ENCODE measurements at places on chromosomes 2 and 18.

DNA sequence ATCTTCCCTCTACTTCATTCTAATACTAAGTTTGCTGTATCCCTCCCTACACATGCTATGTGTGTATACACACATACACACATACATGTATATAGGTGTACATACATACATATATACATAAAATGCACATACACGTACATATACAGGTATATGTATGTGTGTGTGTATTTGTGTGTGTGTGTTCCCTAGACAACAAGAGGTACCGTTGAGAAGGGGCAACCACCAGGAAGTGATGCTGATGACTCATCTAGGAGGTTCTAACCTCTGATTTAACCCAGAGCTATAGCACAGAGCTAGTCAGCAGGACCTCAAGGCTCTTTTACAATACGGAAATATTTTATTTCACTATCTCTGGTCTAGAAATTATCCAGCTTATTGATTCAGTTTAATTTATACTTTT lies 139.2 kb downstream of the LAMA3 start:
- no peak for DNase-seq

DNA sequence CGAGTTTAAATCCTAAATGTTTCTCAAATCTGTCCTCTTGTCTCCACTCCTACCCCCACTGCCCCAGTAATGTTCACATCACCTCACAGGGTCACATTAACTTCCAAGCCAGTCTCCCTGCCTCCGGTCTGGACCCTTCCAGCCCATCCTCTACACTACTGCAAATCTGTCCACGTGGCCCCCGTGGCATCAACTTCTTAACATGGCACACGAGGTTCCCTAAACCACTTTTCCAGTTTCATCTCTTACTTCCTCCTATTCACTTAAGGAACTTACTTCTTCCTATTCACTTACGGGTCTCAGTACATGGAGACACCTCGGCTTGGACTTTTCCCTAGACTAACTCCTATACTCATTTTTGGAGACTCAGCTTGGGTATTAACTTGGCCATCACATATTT lies 27.0 kb downstream of the MRPL33 start:
- DNase-seq, result no peak

DNA sequence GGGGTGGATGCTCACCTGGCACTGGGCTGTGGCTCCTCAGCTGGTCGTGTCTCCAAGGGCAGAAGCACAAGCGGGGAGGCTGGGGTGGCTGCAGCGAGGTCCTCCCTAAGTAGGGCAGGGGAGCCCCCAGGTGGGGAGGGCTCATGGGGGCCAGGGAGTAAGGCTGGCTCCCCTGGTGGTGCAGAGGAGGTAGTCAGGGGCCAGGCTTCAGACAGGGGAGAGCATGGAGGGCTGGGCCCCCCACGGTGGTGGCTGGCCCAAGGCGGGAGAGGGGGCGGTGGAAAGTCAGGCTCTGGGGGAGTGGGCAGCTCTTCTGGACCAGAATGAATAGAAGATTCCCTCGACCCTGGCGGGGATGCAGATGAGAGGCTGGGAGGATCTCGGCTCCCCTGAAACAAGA lies 8.1 kb upstream of the SFXN5 start:
- DNase-seq, result no peak

DNA sequence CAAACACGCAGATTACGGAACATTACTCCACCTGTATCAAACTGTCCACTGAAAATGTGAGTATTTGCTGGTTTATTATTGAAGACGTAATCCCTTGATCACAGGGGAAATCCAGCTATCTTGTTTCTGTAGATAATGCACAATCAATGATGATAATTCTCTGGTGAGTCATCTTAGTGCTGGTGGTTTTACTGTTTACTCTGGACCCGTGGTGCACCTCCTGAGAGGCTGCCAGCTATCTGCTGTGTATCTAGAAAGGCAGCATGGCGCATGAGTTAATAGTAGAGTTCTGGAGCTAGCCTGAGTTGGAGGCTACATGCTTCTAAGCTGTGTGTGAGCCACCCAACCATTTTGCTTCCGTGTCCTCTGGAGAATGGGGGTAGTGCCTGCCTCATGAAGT lies 6.5 kb downstream of the NCAPH start:
- DNase-seq, result no peak

GRCh38 chr2:148161909-148162435 lies 141.1 kb downstream of the MBD5 start:
- DNase-seq, result no peak
